Hypothalamus (tissue), 51 donors: ENCODE measurements at places on chromosomes 7 and 10.

DNA sequence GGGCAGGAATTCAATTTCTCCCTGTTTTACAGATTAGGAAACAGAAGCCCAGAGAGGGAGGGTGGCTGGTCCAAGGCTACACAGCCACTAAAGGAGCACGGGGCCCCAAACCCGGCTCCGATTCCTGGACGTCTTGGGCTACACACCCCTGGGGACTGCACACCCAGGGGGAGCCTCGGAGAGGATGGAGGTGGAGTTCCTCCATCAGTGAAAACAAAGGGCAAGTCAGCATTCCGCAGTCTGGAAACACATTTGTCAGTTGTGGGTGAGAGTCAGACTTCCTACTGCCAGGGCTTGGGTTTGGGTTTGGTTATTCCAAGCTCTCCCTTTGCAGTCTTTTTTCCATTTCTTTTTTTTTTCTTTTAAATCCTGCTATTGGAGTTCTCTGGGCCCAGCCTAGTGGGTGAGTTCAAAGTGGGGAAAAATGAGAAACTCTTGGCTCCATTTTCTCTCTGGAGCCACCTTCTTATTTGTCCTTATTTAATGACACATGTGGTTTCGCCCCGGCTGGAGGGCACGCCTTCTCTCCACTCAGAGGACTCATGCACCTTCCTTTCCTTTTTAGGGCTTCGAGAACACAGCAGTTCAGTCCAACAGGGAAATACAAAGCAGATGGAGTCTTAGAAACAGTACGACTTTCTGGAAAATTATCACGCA is 59.9 kb upstream of the AQP1 start:
- no peak for DNase-seq

DNA sequence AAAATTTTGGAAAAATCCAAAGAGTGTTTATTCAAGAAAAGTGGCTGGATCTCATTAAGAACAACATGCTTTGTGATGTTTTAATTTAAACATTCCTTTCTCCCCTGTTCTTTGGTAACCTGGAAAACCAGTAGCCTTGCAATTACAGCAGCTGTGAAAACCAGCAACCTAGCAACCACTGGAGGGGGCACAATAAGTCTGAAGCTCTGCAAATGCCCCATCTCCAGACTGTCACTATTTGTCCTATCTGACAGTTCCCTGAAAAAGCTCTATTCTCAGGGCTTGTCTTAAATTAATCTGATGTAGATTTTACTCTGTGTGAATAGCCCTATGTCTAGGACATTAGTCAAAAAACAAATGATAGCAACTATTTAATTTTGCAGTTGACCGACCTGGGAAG is 137.6 kb upstream of the THSD7A start:
- DNase-seq = no peak

- no peak for DNase-seq
These were observed 10.4 kb downstream of the CHST3 start for GRCh38 chr10:71974489-71975021.

DNA sequence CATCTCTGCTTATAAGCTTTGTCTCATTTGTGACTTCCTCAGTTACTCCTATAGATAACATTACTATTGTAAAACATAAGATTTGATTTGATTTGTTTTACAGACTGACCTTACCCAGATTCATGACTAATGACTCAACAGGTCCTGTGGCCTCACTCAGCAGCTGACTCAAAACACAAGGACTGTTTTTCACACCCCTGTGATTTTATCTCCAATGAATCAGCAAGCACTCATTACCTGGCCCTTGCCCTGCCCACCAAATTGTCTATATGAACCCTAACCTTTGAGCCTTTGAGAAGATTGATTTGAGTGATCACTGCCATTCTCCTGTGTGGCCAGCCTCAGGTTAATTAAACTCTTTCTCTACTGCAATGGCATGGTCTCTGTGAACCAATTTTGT is 1064.6 kb upstream of the LRRTM3 start:
- no peak for DNase-seq

DNA sequence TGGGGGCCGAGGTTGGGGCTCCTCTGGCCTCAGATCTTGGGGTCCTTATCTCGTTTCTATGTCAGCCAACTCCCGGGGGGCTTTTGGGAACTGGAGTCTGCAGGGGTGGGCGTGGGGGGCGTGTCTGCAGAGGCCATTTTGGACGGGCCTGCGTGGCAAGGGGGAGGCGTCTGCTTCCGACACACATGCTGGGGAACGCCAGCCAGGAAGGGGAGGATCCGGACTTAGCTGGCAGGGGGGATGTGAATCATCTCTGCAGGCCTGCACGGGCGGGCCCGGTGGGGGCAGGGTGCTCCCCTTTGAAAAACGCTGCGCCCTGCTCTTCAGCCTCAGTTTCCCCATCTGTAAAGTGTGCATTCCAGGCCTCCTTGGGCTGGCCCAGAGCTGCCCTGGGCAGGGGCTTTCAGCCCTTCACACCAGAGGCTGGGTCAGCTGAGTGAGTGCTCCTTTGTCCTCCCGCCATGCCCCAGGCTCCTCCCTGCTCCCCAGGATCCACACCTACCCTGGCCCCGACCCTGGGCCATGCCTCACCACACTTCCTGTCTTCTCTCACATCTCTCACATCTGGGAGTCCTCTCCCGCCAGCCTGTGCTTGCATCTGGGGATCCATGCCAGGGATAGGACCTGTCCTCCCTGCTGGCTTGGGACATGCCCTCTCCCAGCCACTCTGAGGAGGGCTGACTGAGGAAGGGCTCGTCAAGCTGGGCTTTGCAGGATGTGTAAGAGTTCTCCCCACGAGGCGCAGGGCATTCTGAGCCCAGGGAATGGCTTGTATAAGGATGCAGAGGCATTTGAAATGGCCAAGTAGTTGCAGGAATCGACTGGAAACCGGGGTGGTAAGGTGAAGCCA is 172.6 kb upstream of the TNRC18 start:
- DNase-seq = no peak

- peak; percentile 54 for DNase-seq
These were observed at the start of gene ALOX5 for GRCh38 chr10:45373576-45374349. ALOX5 (plus strand) TSS chr10:45374216; CDS start chr10:45374280, 64 bp downstream.

GRCh38 chr10:62057359-62057758 is 155.9 kb downstream of the ARID5B start:
- no peak for DNase-seq

DNA sequence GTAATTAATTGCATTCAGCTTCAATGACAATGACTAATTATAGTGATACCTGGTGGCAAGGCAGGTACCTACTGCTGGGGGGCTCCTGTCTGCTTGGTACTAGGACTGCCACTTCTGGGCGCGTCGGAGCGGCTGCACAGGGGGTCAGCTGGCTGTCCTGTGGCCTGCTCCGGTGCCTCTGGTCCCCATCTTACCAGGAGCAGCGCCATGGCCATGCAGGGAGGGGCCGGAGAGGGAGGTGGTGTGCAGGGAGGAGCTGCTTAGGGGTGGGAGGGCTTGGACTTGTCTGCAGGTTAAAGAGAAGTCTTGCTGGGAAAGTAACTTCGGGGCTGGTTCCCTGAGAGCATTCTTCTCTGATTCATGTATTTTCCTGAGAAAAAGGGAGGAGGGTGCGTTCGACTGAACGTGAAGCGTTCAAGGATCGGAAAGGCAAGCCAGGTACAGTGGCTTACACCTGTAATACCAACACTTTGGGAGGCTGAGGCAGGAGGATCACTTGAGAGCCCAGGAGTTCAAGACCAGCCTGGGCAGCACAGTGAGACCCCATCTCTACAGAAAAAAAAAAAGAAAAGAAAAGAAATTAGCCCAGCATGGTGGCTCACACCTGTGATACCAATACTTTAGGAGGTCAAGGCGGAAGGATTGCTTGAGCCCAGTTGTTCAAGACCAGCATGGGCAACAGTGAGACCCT is 15.4 kb downstream of the CUX1 start:
- DNase-seq = no peak

GRCh38 chr10:50658165-50658564 is 34.4 kb upstream of the SGMS1 start:
- no peak for DNase-seq

DNA sequence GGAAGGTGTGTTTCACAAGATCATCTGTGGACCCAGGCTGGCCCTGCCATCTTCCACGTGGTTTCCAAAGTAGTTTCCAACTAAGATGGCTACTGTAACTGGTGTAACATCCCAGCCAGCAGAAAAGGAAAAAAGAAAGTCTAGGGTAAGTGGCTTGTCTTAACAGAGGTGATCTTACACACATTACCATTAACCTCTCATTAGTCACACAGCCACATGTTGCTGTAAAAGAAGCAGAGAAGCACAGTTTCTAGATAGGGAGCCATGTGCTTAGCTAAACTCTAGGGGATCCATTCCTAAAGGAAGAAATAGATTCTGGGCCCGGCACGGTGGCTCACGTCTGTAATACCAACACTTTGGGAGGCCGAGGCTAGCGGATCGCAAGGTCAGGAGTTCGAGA is 54.3 kb downstream of the ZNF438 start:
- no peak for DNase-seq

GRCh38 chr10:62960416-62960815 is 144.2 kb upstream of the EGR2 start:
- DNase-seq = no peak

GRCh38 chr7:46534664-46535588 is 613.9 kb upstream of the IGFBP3 start:
- no peak for DNase-seq

- DNase-seq = no peak
These were observed 24.7 kb upstream of the PIK3CG start for GRCh38 chr7:106840342-106840741.

DNA sequence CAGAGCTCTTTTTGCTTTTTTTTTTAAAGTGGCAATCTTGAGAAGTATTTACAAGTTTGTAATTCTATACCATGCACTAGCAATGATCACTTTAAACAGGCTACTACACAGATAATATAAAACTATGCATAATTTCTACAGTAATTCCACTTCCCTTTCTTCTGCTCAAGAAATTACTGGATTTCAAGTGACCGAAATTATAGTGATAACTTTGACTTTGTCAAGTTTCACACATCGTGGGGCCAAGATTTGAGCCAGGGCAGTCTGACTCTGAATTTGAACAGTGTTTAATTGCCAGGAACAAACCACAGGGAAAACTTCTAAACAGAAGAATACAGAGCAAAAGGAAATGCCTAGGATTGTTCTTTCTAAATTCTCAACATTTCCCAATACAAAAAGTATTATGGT is 288.3 kb upstream of the MKLN1 start:
- DNase-seq = no peak

- DNase-seq = no peak
These were observed 164.6 kb downstream of the SKAP2 start for GRCh38 chr7:26699766-26700165.

GRCh38 chr7:50863053-50863452 is 80.4 kb upstream of the GRB10 start:
- no peak for DNase-seq

DNA sequence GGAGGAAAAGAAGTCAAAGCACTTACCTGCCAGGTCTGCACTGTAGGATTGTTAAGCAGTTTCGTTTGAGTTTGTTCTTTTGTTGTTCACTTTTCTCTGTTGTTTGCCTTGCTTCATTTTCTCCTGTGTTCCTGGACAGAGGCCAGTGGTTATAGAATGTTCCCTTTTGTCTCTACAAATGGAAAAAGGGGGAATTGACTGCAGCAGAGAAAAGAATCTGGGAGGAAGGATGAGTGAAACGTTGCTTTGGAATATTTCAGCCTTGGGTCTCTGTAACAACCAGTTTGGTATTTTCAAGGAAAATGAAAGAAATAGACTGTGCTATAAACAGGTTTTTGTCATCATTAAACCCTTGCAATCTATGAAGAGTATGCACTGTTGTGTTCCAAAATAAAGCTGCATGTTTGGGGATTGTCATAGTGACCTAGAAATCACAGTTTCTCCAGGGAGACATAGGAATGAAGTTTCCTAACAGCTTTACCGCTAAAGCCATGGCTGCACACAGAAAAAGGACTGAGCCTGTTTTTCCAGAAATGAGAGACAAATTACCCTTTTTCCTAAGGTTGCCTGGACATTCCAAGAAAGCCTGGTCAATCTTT is 60.8 kb upstream of the HABP2 start:
- no peak for DNase-seq

DNA sequence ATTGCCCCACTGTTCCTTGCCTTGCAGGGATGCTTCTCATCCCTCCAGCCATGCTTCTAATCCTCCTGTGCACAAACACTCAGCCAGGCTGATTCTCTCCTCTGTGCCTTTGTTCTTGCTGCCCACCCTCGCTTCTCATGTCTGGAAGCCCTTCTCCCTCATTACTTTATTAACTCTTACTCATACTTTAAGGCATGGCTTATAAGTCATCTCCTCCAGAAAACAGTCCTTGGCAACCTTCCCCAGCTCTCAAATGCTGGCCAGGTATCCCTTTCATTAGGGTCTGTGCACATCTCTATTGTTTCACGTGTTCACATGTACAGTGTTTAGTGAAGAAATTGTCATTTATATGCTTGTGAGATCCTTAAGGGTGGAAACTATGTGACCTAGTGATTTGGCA is 62.9 kb downstream of the ITGB8 start:
- no peak for DNase-seq

GRCh38 chr7:43135129-43135528 is 22.7 kb downstream of the HECW1 start:
- DNase-seq = no peak

DNA sequence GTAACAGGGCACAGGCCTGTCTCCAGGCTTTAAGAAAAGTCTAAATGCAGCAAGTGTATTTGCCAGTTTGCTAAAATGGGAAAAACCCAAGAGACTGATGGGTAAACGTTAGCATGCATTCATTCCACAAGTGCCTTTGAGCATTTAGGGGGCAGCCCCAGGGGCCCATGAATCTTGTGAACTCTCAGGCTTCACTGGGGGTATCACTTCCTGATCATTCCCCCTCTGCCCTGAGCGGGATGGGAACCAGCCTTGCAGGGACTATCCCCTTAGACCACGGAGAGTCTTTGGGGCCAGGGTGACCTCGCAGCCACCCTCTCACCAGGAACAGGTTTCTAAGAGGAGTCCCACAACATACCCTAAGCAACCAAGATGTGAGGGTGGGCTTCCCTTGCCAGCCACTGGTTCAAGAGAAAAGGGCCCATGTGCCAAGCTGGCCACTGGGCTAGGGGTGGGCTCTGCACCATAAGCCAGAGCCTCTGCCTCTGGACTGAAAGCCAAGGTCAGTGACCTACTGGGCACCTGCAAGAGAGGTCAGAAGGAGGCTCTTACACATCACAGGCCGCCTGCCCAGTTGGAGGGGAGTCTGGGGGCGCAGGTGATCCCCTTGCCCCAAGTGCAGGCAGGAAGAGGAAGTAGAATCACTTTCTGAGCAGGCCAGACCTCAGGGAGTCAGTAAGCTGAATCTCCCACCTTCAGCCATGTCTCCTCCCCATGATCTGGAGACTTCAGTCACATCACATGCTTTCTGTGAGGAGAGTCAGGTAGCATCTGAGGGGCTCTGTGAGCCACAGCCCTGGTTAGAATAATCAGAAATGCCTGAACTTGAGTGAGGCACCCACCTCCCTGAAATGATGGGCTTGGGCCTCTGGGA is 75.0 kb downstream of the C10orf105 start:
- DNase-seq = no peak

DNA sequence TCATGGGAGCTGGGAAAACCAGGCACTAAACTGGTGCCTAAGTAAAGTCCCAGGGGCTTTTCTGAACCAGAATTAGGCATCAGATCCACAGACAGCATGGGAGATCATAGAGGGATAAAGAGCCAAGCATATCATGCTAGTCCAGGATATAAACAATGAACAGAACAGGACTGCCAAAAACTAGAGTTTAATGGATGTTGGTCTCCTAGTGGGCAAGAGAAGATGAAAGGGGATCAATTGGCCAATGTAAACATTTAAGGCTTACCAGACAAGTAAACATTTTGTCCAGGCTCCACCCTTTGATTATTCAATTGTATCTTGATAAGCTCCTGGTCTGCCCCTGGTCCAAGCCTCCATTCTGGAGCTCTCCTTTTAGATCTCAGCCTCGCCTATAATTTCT is 18.9 kb downstream of the MACC1 start:
- DNase-seq = no peak

- no peak for DNase-seq
These were observed 705.5 kb downstream of the LRMDA start for GRCh38 chr10:76136961-76137360.

- DNase-seq = no peak
These were observed 221.7 kb downstream of the PHTF2 start for GRCh38 chr7:78020136-78020873.
